ENCODE measurements at places on chromosomes 12 and 14.
A peak's percentile ranks its signal among the peaks of the same experiment; 100 is the strongest.

GRCh38 chr12:57832966-57833365 lies 13.6 kb downstream of the CTDSP2 start:
- DNase-seq, result peak; percentile 66

DNA sequence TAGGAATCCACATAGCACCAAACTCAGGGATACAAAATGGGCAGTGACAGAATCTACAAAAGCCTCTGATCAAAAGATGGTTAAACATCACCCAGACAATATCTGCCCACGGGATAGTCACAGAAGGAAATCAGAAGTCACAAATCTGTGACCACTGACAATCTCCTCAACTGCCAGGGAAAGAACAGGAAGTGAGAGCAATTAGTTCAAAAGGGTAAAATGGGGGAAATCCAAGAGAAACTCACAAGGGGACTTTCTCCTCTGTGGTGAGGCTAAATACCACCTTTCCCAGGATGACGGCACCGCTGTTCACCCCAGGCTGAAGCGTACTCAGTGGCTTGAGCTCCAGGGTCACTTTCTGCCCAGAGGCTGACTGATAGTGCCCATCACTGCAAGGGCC lies 10.7 kb downstream of the TTC5 start:
- DNase-seq, result no peak

GRCh38 chr14:104981699-104982541 lies 3.7 kb upstream of the CLBA1 start:
- DNase-seq, result no peak

- peak; percentile 62 for DNase-seq
These were observed 111.8 kb downstream of the SLC25A47 start for GRCh38 chr14:100434911-100435438.

DNA sequence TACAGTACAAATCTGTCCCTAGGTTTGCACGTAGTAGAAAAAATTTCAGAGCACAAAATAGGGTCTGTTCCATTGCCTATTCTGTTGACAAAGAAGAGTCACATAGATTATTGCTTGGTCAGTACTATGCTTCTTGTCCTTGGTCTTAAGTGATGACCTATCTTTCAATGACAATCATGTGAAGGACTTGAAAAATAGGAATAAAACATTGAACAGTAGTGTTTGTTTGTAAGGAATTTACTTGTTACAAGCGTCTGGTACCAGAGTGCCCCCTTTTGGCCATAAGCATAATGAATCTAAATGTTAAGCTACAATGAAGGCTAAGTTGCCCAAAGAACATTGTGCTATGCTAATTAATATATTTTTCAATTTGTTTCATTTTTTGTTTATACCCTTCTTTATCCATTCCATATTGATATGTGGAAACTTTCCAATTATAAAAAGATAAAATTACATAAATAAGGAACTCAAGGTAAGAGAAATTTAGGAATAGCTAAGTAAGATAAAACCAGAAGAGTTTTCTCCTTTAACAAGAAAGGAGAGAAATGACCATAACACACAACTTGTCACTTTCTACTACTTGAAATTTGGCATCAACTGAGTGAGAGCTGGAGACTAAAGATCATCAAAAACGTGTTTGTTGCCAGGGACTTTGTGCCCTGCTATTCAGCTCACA lies 204.7 kb downstream of the EPS8 start:
- peak; percentile 64 for DNase-seq

GRCh38 chr12:122399592-122400373 lies 22.7 kb downstream of the CLIP1 start:
- peak; percentile 84 for DNase-seq

- no peak for DNase-seq
These were observed 110.0 kb downstream of the FOXG1 start for GRCh38 chr14:28876572-28876945.

GRCh38 chr14:102097441-102098135 lies 10.7 kb upstream of the HSP90AA1 start:
- DNase-seq, result no peak

- peak; percentile 58 for DNase-seq
These were observed 1.6 kb downstream of the CDH24 start for GRCh38 chr14:23055621-23056144.

- no peak for DNase-seq
These were observed 84.6 kb downstream of the ESR2 start for GRCh38 chr14:64209444-64210131.

- DNase-seq, result peak; percentile 6
These were observed 31.5 kb downstream of the SVOP start for GRCh38 chr12:108989376-108989775.

DNA sequence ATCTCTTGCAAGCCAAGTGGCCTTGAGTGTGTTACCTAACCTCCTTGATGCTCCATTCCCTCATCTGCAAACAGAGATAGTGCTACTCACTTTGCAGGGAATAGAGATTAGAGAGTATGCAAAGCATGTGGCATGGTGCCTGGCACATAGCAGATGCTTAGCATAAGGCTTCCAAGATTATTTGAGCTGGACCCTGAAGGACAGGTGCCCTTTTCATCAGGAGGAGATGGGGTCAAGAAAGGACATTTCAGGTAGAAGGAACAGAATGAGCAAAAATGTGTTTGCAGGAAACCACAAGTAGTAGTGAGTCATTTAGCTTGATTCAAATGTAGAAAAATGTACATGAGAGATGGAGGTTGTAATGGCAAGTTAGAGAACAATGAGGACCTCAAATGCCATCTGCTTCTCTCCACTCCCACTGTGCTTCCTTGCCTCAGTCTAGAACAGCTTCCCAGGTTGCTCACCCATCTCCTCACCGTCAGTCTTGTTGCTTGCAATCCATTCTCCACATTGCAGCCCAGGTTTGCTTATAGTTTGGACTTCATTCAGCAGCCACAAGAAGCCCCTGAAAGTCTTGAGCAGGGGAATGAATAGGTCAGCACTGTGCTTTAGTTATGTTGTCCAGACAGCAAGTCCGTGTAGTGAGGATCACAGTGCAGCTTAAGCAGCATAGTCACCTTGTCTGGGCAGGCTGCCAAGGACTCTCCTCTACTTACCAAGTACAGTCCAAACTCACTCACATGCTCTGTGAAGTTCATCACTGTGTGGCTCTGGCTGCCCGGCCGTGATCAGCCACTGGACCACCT lies 536.3 kb upstream of the CCDC196 start:
- DNase-seq, result peak; percentile 8

- DNase-seq, result no peak
These were observed 147.2 kb downstream of the DACT1 start for GRCh38 chr14:58784931-58785330.

DNA sequence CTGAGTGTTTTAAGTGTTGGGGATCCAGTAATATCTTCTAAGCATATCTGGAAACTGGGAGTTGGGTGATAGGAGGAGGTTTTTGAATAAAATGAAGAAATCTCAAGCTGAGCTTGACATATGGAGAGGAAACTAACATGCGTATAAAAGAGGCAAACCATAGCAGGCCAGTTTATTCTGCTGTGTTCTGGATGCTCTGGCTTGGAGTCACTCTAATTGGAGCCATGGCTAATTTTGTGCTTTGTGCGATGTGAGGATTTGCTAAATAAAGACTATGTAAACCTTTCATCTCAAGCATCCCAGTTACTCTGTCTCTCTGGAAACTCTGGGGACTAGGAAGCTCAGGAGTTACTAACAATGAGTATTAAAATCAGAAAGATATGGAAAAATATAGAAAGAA lies 66.5 kb downstream of the ATF7IP start:
- DNase-seq, result no peak

GRCh38 chr14:61653507-61653906 lies 41.8 kb upstream of the HIF1A start:
- peak; percentile 86 for DNase-seq

GRCh38 chr12:67650388-67651131 lies 2.0 kb downstream of the DYRK2 start:
- DNase-seq, result no peak

- DNase-seq, result no peak
These were observed 16.4 kb upstream of the SRP54 start for GRCh38 chr14:34966413-34966812.

DNA sequence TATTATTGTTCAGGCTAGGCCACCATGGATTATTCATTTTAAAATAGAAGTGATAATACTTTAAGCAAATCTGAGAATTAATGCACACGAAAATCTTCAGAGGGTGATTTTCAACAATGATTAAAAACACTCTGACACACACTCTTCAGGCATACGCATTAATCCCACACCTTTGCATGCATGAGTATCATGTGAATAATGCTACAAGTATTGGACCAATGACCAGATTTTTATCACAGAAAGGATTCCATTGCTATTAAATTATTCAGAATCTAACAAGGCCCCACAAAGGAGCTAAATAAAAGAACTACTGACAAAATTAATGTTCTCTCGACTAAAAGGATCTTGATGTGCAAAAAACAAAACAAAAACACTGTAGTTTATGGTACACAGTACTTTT lies 11.1 kb downstream of the EPS8 start:
- DNase-seq, result peak; percentile 59

DNA sequence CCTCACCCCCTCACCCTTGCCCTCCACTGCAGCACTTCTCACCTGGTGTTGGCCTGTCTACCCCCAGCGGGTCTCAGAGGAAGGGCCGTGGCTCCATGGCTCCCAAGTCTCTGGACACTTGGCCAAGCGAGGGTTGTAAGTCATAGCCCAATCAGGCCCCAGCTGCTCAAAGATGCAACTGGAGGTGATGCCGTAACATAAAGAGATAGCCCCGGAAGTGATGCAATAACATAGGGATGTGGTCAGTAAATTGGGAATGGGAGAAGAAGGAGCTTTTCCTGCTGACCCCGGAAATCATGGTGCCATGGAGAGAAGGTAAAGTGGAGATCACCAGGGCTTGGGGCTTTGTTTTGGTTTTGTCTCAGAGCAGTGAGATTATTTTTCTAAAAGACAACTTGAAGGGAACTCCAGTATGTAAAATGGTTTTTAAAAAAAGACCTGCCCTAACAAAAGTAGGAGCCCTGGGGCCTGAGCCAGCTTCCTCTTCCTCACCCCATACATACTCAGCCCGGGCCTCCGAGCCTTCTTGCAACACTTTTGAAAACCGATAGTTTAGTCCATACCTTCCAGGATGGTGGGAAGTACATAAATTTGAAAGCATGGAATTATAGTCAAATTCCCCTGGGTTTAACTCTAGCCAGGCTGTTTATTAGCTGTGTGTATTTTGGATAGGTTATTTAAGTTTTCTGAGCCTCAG lies 212.5 kb downstream of the CRADD start:
- no peak for DNase-seq

DNA sequence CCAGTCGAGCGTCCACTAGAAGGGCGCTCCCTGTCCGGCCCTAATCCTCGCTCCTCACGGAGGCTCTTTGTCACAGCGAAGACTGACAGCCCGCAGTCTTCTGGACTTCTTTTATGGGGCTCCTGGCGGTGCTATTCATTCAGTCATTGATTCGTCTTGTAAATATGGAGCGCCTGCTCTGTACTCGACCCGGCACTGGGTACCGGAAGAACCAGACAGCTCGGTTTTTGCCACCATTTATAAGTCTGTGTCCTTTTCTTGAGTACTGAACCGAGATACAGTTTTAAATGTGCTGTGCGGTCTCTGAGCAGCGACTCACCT lies 570 bp downstream of the DMAC2L start:
- DNase-seq, result no peak

DNA sequence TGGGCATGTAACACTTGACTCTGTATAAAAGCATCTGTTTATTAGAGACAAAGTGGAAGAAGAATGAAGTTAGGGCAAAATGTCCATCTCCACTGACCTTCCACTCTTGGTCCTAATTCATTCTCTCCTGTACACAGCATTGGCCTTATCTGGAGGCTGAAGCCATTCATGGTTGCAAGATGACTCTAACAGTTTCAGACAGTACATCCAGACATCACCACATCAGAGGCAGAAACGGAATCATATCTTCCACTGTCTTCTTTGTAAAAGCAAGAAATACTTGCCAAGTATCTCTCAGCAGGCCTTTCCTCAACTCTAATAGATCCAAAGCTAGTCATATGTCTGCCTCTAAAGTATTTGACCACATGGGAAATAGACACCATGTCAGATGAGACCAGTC lies 41.1 kb downstream of the PTHLH start:
- no peak for DNase-seq

DNA sequence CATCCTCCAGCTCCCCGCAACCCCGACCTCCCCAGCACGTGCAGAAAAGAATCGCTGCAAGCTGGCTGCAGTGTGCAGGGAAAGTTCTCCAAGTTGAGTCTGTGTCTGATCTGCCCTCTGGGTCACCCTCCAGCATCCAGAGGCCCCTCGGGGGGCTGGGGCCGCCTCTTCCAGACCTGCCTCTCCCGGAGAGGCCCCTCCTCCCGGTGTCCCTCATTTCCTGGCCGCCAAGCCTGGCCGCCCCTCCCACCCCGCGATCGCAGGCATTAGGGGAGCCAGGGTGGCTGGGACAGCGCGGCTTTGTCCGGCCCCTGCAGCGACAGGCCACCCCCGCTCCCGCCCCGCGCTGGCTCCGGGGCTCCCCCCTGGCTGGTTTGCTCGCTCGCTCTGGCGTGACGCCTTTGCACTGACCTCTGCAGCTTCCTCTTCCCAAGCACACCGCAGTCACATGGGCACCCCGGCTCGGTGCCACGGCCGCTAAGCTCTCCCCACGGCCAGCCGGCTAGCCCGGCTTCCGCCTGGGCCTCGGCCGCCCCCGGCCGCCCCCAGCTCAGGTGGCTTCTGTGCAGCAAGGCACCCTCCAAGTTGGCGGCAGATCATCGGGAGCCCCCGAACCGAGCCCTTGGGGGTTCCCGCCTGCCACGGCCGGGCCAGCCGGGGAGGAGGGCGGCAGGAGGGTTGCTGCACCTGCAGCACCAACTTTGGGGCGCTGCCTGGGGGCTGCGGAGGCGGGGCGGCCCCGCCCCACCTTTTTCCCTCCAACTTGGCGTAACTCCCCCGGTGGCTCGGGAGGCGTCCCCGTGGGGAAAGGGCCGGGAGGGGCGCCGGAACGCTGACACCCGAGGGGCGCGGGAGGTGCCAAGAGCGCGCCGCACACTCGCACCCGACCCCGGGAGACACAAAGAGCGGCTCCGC lies 43.7 kb downstream of the KDM2B start:
- peak; percentile 74 for DNase-seq

GRCh38 chr14:96455588-96455987 lies 46.6 kb upstream of the PAPOLA start:
- DNase-seq, result peak; percentile 51

DNA sequence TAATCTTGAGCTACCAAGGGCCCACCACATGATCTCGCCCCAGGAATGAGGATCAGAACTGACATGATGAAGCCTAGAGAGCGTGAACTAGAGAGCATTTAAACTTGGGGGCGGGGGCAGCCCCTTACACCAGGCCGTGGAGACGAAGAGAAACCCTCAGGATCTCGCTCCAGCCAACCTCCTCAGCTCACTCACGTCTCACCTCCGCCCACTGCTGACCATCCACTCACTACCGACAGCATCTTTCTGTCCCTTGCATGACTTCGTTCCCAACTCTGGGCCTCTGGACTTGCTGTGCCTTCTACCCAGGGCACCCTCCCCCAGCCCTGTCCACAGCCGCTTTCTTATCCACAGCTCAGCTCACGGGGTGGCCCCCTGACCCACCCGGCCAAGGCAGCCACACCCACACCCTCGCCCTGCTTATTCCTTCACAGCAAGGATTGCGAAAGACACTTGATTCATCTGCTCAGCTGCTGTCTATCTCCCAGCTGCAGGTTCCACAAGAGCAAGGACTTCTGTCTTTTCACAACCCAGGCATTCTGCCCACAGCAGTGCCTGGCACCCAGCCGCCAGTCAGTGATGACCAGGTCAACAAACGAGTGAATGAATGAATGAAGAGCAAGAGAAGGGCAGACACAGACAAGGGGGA lies 6.4 kb downstream of the STX2 start:
- peak; percentile 66 for DNase-seq

- no peak for DNase-seq
These were observed 188.0 kb downstream of the FOXN3 start for GRCh38 chr14:89228921-89229639.

- no peak for DNase-seq
These were observed 14.6 kb downstream of the MEG3 start for GRCh38 chr14:100840286-100841065.

Measured in EL (cell line).